Stimulated activated CD4-positive, alpha-beta T cell treated with anti-CD3 and anti-CD28 coated beads, TNF-alpha, amount 100 ng/mL, for 4 hours (primary cell): ENCODE measurements at places on chromosomes 12 and 14.

GRCh38 chr12:30286345-30286926 lies 409.2 kb downstream of the IPO8 start:
- no peak for DNase-seq

- DNase-seq, result no peak
These were observed 182.0 kb downstream of the FOXA1 start for GRCh38 chr14:37413050-37413449.

GRCh38 chr12:5268424-5269210 lies 163.3 kb upstream of the NTF3 start:
- DNase-seq, result no peak

DNA sequence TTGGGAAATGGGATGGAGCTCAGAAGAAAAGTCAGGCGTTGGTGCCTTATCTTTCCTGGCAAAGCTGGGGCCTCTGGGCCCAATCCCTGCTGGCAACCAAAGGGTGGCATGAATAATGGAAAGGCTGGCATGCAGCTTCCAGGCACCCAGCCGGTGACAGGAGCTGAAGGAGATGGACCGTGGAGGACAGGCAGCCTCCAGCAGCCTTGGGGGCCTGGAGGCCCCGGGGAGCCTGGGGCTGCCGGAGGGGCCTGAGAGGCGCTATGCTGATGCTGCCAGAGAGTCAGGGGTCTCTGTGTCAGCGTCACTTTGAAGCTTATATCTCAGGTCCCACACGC lies 38.2 kb upstream of the EML1 start:
- no peak for DNase-seq

- no peak for DNase-seq
These were observed 159.3 kb downstream of the KSR2 start for GRCh38 chr12:117809509-117809908.

GRCh38 chr12:79956896-79957295 lies 22.0 kb upstream of the PPP1R12A start:
- DNase-seq, result no peak

DNA sequence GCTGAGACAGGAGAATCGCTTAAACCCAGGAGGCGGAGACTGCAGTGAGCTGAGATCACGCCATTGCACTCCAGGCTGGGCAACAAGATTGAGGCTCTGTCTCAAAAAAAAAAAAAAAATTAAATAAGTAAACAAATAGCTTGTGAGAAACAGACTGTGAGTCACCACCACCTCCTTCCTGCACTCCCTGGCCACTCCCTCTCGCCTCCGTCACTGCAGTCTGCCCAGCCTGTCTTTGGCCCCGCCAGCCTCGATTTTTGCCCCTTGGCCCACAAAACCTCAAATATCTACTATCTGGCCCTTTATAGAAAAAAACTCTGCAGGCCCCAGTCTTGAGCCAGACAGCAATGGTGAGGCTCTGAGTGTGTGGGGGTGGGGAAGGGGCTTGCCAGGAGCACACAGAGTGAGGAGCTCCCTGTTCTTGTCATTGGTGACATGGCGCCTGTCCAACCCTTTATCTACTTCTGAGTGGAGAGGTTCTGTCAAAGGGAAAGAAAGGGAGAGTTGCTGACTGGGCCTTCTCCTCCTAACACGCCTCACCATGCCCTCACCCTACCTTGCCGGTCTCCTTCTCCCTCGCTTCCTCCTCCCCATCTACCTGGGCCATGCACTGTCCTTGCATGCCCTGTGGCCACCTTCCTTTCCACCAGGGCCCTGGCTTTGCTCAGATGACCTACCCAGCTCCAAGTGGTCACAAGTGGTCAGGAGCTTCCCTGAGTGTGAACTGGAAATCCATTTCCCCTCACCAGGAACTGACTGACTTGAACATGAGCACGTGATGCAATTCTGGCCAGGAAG lies 22.1 kb downstream of the LGMN start:
- no peak for DNase-seq

GRCh38 chr14:60116181-60116580 lies 24.5 kb downstream of the PCNX4 start:
- DNase-seq, result no peak

- no peak for DNase-seq
These were observed 62.6 kb downstream of the ANO6 start for GRCh38 chr12:45278447-45278846.

DNA sequence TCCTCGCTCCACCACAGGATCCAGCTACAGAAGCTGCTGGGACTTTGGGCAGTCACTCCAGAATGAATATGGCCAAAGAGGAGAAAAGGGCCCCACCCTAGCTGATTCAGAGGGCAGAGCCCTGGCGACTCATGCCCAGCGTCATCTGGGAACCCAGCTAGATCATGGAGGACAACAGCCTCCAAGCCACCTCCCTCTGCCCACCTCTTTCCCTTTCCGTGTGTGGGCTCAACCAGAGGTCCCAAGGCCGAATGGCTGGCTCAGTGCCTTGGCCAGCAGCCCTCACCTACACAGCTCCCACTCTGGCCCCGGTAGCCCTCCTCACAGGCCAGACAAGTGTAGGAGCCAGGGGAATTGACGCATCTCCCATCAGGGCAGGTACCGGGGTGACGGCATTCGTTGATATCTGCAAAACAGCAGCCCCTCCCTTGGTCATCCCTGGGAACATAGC lies 17.4 kb downstream of the ISCA2 start:
- DNase-seq, result no peak

DNA sequence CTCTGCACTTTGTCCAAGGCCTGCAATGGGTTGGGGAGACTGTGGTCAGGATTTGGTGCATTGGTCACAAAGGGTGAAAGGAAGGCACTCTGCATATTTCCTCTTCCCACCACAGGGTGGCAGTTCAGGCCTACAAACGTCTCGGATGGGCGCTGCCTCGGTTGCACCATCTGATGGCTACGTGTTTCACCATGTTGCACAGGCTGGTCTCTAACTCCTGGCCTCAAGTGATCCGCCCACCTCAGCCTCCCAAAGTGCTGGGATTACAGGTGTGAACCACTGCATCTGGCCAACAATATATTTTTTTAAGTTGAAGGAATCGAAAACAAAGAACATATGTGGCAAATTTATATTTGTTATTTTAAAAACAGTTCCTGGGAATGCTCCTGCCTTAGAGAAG lies 35.1 kb downstream of the TMBIM6 start:
- no peak for DNase-seq

GRCh38 chr12:93125126-93125525 lies 196.0 kb upstream of the EEA1 start:
- no peak for DNase-seq

DNA sequence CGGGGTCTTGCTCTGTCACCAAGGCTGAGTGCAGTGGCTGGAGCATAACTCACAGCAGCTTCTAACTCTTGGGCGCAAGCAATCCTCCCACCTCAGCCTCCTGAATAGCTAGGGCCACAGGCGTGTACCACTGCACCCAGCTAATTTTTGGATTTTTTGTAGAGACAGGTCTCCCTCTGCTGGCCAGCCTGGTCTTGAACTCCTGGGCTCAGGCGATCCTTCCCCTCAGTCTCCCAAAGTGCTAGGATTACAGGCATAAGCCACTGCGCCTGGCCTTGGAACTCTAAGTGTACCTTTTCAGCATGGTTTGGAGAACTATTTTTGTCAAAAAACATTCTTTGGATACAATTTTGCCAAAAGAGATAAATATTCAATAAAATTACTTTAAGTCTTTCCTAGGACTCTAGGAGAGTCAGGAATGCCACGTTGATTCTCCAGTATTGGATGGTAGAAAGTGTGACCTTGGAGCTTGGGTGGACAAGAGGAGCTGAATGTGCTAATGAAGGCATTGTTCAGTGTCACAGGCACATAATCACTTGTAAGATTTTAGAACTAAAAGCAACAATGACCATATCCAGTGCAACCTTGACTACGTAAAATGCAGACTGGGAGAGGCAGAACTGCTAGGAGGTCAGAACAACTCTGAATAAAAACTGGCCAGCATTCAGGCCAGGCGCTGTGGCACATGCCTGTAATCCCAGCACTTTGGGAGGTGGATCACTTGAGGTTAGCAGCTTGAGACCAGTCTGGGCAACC lies 2.8 kb downstream of the SRSF9 start:
- DNase-seq, result no peak

GRCh38 chr12:49777341-49777740 lies 36.0 kb downstream of the TMBIM6 start:
- no peak for DNase-seq

DNA sequence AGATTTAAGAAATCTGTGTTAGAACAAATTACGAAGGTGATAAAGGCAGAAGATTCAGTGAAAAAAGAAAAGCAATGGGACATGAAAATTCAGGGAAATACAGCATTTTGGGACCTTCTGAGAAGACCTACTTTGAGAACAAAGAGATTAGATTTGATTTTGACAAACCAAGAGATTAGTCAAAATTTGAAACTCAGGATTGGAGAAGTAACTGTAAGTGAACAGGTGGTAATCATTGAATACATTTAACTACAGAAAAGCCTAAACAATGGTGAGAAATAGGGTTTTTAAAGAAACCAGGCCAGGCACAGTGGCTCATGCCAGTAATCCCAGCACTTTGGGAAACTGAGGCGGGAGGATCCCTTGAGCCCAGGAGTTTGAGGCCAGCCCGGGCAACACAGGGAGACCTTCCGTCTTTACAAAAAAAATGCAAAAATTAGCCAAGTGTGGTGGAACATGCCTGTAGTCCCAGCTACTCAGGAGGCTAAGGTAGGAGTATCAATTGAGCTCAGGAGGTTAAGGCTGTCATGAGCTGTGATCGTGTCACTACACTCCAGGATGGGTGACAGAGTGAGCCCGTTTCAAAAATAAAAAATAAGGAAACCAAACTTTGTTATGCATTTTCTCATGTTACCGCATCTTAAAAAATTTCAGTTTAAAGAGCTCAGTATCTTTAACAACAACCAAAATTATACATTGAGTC lies 8.9 kb upstream of the SAV1 start:
- no peak for DNase-seq

- no peak for DNase-seq
These were observed 72.3 kb downstream of the OTX2 start for GRCh38 chr14:56738020-56738419.

- no peak for DNase-seq
These were observed 5.0 kb downstream of the CDCA4 start for GRCh38 chr14:105015905-105016304.

- DNase-seq, result no peak
These were observed 65.1 kb upstream of the SRSF5 start for GRCh38 chr14:69701857-69702256.

DNA sequence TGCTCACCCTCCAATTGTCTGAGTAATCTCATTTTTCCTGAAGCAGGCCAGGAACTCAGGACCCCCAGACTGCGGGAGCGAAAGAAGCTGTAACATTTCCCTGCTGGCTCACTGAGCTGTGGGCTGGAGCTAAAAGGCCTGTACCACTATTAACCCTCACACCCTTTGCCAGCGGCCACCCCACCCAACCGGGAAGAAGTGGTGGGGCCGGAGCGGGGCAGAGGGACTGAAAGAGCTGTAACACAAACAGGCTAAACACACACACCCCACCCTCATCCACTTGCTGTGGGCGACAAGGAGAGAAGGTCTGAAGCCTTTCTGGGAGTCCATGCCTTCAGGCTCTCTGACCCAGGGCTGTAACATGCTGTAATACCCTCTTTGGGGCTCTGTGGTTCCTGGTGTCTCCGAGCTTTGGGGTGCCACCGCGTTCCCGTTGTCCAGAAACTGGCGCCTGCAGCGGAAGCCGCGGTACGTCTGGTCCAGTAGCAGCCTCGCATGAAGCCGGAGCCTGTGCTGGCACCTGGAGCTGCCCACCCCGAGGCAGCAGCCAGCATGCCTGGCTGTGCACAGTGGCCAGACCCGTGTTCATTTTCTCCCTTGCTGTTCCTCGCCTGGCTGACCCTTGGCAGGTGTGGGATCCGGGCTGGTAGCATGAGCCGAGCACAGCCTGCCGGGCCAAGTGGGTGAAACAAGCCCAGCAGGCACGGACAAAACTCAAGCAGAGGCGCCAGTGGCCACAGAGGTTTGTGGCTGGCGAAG lies 345.5 kb upstream of the MGAT4C start:
- DNase-seq, result no peak

- no peak for DNase-seq
These were observed 21.7 kb downstream of the HMGA2 start for GRCh38 chr12:65845751-65846537.

- DNase-seq, result no peak
These were observed 77.4 kb upstream of the REP15 start for GRCh38 chr12:27618836-27619235.

- DNase-seq, result no peak
These were observed 101.2 kb upstream of the DAAM1 start for GRCh38 chr14:59087240-59087639.

DNA sequence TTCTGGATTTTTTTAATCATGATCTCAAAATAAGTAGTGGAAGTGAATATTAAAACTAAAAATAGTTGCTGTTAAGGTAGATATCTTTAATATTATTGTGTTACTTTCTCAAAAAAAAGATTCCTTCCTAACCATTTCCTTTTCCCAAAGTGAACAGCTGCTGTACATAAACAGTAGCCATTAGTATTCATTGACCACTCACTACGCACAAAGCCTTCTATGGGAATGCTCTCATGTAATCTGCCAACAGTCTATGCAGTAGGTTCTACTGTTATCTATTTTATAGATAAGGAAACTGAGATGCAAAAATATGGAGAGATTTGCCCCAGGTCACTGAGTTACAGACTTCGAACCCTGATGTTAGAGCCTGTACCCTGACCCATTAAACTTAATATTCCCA lies 32.1 kb downstream of the ZFP36L1 start:
- no peak for DNase-seq

DNA sequence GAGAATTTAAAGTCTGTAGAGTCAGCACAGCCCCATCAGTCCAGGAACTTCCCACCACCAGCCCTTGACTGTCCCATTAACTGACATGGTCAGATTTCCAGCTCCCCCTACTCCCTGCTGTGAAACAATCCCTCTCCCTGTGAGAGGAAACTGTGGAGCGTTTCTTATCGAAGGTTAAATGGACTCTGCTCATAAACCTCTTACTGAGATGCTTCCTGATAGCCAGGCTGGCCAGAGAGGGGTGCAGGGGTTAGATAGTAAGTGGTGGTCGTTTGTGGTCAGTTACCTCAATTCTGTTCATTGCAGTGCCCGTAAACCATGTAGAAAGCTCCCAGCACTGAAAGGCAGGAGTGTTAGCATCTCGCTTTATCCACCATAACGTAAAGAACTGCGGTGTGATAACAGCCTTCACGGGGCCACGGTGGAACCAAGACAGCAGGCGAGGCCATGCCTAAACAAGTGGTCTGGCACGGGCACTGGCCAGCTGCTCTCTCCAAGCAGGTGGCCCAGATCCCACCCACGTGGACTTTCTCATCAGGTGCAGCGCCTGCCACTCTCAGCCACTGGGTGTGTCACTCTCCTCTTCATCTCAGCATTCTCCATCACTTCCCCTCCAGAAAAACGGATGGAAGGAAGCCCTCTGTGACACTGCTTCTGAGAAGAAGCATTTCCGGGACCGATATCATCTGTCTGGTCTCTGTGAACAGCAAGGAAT lies 102.2 kb downstream of the FBXL14 start:
- no peak for DNase-seq

DNA sequence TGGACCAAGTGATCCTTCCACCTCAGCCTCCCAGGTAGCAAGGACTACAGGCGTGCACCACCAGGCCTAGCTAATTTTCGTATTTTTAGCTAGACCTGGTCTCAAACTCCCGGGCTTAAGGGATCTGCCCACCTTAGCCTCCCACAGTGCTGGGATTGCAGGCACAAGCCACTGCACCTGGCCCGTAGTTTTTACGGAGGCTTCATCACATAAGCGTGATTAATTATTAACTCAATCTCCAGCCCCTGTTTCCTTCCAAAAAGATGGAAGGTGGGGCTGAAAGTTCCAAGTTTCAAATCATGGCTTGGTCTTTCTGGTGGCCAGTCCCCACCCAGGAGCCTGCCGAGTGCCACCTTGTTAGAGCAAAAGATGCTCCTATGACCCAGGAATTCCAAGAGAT lies 22.5 kb upstream of the HIF1A start:
- no peak for DNase-seq

- DNase-seq, result no peak
These were observed 5.7 kb upstream of the VDR start for GRCh38 chr12:47910486-47910885.

- no peak for DNase-seq
These were observed 79.2 kb upstream of the RBM19 start for GRCh38 chr12:114045349-114045748.
